Right atrium auricular region (tissue), 2 donors: ENCODE measurements at places on chromosomes 4 and X. TPM values are rescaled to one million over a fixed set of nuclear protein-coding genes. Genes with fewer than 3 reads are reported as not detected.

The APOOL gene
- 24.8 TPM for total RNA-seq

GRCh38 chrX:78513971-78514738 lies 145.0 kb downstream of the RTL3 start:
- no peaks in the 10 kb centered on the region for H3K36me3 ChIP-seq
- DNase-seq = no peak
- no peak overlapping the region for H3K4me3 ChIP-seq

DNA sequence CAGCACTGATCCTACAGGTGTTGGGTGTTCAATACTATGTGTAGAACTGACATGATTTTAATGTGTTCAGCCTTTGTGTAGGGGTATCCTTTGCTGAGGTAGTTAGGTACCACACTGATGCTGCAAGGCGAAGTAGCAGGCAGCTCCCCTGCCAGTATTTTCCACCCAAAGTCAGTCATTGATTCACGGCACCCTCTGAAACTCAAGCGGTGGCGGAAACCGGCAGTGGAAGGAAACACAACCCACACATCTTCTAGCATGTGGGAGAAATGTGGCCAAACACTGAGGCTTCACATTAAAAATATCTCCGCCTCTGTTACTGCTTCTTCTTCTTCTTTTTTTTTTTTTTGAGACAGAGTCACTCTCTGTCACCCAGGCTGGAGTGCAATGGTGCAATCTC lies 126.3 kb downstream of the AASDH start:
- no peak overlapping the region for H3K27ac ChIP-seq
- no peaks in the 10 kb centered on the region for H3K27me3 ChIP-seq
- no peaks in the 10 kb centered on the region for H3K4me1 ChIP-seq
- no peak for DNase-seq

DNA sequence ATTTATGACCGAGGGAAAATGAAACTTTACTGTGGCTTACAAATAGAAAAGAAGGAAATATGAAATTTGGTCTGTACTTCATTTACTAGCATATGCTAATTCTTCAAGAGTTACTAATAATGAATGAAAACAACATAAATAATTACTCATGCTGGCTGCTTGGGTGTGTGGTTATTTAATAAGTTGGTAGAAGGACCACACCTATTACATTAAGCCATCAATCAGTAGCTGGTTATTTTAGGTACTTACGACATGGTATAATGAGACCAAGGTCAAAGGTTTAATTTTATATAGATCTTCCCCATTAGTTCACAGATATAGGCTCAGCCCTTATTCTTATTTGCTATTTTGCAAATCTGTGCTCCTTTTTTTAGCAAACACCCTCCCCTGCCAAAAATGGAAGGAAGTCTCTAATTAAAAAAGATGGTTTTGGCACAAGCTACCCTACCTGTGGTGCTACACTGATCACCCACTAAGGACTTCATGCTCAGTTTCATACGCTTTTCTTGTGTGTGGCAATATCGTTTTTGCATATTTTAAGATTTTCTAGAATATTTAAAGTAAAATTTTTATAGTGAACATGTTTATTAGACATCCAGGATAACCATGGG lies 14.1 kb downstream of the TMPRSS11D start:
- DNase-seq = no peak
- H3K36me3 ChIP-seq = no peaks in the 10 kb centered on the region
- H3K27me3 ChIP-seq = no peaks in the 10 kb centered on the region
- H3K4me3 ChIP-seq = no peak overlapping the region

DNA sequence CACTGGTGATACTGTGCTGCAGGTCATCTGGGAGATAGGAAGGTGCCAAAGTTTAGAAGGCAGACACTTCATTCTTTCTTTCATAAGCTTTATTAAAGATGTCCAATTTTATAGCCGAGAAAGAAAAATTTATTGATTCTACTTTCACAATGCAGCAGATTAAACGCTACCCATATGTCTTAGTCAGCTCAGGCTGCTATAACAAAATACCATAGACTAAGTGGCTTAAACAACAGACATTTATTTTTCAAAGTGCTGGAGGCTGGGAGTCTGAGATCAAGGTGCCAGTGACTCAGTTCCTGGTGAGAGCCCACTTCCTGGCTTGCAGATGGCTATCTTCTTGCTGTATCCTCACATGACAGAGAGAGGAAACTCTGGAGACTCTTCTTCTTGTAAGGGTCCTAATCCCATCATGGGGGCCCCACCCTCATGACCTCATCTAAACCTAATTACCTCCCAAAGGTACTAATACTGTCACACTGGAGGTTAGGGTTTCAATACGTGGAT lies 33.4 kb upstream of the KLHL34 start:
- no peak overlapping the region for H3K4me3 ChIP-seq
- no peak overlapping the region for H3K27ac ChIP-seq
- no peak for DNase-seq
- no peaks in the 10 kb centered on the region for H3K27me3 ChIP-seq
- H3K4me1 ChIP-seq = no peaks in the 10 kb centered on the region
